Activated naive CD8-positive, alpha-beta T cell treated with anti-CD3 and anti-CD28 coated beads, Interleukin-2, amount 50 U/mL, for 16 hours (primary cell): ENCODE measurements at places on chromosomes 1 and 21.

GRCh38 chr1:51420867-51421627 is 90.7 kb upstream of the TTC39A start:
- DNase-seq, result no peak

- DNase-seq, result no peak
Observed at GRCh38 chr1:201585093-201585483, 46.2 kb downstream of the NAV1 start.

DNA sequence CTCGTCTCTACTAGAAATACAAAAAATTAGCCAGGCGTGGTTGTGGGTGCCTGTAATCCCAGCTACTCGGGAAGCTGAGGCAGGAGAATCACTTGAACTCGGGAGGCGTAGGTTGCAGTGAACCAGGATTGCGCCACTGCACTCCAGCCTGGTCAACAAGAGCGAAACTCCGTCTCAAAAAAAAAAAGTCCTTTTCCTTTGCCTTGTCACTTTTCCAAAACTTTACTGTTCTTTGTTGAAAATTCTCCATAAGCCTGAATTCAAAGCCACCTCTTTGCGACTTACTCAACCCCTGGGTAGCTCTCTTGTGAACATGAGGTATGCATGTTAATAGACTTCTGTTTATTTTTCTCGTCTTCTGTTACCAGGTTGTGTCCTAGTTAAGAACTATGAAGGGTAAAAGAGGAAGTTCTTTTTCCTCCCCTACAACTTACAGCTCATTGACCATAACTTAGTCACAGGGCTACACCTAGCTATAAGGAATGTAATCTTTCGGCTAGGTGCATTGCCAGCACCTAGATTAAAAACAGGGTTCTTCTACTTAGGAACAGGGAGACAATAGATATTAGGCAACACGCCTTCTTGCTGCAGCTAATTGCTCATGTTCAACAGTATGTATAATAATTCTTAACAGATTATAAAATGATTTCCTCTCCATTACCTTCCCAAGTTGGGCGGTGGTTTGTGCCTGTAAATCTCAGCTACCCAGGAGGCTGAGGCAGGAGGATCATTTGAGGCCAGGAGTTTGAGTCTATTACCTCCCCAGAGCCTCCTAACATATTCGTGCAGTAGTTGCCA is 40.9 kb downstream of the PTAFR start:
- DNase-seq, result no peak

- no peak for DNase-seq
Observed at GRCh38 chr1:57546549-57547330, 122.9 kb upstream of the DAB1 start.
